ENCODE measurements at places on chromosomes 6 and 20. TPM values are rescaled to one million over a fixed set of nuclear protein-coding genes. Genes with fewer than 3 reads are reported as not detected.

DNA sequence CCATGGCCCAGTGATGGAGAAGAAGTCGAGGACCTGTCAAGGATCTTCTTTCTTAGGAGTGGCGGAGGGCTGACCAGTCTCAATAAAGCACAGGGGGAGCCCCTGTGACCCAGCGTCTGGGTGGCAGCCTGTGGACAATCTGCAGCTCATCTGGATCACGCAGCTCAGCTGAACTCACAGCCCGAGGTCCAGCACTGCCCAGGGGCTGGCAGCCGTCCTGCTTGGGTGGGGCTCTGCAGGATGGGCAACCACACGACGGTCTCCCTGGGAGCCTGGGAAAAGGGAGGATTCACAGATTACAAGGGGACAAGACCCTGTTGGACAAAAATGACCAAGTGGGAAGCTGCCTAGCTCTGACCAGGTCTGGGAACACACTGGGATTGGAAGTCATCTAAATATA lies 110.8 kb downstream of the MYLK4 start:
- no peak for DNase-seq

GRCh38 chr20:10508468-10509251 lies 73.6 kb downstream of the SLX4IP start:
- DNase-seq: no peak

DNA sequence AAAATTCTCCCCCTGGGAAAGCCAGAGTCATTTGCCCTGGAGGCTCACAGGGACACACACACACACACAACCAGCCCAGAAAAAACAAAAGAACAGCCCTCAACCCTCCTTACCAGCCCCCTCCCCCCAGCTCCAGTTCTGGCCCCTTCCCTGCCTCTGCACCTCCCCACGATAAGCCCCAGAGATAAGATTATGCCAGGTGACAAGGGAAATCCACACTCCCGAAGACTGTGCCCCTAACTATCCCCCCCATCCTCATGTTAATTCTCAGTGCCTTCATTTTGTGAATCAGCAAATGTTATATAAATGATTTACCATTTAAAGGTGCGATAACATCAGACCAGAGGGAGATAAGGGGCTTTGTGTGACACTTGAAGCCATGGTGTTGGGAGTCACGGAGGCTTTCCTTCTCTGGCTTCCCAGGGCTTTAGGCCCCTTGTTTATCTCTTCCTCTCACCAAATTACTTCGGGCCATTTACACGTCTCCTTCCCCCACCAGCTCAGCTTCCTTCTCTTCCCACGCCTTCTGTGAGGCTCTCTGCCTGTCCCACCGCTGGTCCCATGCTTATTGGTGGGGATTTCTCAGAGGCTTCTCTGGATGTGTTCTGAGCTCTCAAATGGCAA lies 12.5 kb upstream of the FOXC1 start:
- no peak for DNase-seq

DNA sequence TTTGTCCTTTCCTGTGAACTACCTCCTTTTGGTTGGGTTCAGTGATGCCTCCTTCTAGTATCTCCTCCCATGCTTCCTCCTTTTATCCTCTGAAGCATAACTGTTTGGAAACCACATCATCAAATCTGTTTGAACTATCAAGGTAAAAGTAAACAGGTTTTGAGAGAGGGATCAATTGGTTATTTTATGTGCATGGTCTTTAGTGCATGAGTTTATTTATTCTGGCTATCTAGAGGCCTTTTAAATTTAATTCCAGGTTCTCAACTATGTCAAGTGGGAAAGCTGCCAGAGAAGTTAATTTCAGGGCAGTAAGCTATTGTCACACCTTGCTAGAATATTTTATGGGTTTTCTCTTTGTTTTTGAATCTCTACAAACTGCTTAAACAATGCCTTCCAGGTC lies 54.1 kb downstream of the WASF1 start:
- DNase-seq: no peak

The ELOVL4 gene
- total RNA-seq: 4.8 TPM

GRCh38 chr6:136600818-136601217 lies 50.6 kb upstream of the MAP7 start:
- no peak for DNase-seq

Measured in H7 (cell line).